ENCODE measurements at places on chromosomes 5 and 9. TPM values are rescaled to one million over a fixed set of nuclear protein-coding genes. Genes with fewer than 3 reads are reported as not detected.

- no peak for DNase-seq
Observed at GRCh38 chr9:35306283-35306682, 144.5 kb downstream of the UNC13B start.

The PCDHA11 gene
- polyA plus RNA-seq, result 0.41 TPM

The PHF24 gene
- polyA plus RNA-seq, result 0.21 TPM

DNA sequence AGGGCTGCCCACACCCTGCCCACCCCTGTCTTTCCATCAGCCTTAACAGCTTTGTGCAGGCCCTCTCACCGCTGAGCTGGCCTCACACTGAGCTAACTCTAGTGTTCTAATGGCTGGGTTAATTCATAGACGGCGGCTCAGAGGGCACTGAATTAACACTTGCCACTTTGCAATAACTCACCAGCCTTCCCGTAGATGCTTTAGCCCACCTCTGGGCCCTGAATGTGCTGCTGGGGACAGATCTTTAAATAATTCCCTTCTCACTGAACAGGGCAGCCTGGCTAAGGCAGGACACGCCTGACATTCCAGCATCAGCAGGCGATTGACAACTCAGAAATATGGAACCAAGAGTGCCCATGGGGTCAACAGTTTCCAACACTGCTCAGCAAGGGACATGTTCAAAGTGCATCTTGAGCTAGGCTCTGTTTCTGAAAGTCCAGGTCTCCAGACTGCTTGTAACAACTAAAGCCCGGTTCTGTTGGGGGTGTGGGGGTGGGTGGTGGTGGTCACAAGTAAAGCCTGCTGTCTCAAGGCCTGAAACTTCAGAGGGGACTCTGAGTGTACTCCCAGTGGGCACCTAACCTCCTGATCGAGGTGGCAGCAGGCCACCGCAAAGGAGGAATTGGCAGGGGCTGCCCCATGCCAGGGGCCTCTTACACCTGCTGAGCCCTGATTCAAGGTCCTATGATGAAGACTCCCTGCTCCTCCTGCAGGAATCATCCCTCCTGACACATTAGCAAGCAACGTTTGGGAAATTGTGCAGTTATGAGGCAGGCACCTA, 248.3 kb downstream of the FSTL4 start:
- no peak for DNase-seq

GRCh38 chr9:86599561-86599960, 245.4 kb upstream of the TUT7 start:
- DNase-seq, result no peak

DNA sequence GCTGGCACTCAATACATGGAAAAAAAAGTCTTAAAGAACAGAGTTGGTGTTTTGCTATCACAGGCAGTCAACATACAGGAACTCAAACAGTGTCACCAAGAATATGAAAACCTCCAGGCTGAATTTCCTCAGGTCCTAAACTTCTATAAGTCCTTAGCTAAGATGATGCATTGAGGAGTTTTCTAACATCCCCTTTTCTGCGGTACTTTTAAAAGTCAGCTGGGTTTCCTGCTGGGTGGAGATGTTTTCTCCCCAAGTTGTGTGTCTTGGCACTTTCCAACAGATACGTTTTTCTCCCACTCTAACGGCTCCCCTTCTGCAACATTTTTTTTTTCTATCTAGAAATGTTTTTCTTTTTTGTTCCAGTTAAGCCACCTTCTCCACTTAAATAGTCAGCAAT, 244.8 kb upstream of the HAPLN1 start:
- DNase-seq, result no peak

The REEP2 gene
- 11.6 TPM for polyA plus RNA-seq

- DNase-seq, result no peak
Observed at GRCh38 chr9:70495514-70495913, 81.1 kb upstream of the KLF9 start.

DNA sequence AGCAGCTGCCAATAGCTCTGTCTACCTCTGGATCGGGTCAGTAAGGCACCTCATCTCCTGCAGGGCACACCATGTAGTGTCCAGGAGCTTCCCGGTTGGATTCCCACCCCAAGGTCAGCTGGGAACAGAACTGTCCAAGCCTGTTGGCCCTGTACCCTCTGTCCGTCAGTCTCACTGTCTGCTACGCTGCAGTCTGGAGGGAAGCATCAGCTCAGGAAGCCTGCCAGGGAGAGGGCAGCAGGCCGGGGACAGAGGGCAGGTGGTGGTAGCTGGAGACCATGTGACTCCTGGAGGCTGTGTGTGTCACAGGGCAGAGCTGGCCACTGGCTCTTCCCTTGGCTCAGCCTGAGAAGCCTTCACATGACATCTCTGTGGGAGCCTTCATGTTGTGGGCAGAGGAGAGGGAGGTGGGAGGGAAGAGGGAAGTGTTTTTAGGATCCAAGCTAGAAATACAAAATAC, 134.5 kb downstream of the SEC61B start:
- no peak for DNase-seq

The ABHD17B gene
- 29.9 TPM for polyA plus RNA-seq

Measured in left renal cortex interstitium (tissue), 4 donors.